ENCODE measurements at places on chromosomes 3 and 15. TPM values are rescaled to one million over a fixed set of nuclear protein-coding genes. Genes with fewer than 3 reads are reported as not detected.

DNA sequence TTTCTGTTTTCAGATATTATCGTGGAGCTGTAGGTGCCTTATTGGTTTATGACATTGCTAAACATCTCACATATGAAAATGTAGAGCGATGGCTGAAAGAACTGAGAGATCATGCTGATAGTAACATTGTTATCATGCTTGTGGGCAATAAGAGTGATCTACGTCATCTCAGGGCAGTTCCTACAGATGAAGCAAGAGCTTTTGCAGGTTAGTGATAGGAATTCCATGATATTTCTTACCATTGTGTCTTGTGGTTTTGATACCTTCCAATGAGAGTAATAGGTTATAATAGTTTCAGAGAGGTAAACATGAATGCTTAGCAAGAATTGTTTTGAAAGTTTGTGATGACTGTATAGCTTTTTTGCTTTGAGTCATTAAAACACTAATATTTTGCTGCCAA lies 8.5 kb downstream of the RAB11A start:
- no peaks in the 10 kb centered on the region for H3K27me3 ChIP-seq
- H3K36me3 ChIP-seq, result peaks cover 60% of the 10 kb centered on the region
- peaks cover 29% of the 10 kb centered on the region for H3K4me1 ChIP-seq
- H3K27ac ChIP-seq, result no peak overlapping the region
- no peak overlapping the region for H3K4me3 ChIP-seq

GRCh38 chr15:73190189-73190601 lies 137.9 kb downstream of the NEO1 start:
- no peaks in the 10 kb centered on the region for H3K4me1 ChIP-seq
- H3K27ac ChIP-seq, result no peak overlapping the region
- no peak for DNase-seq
- H3K27me3 ChIP-seq, result no peaks in the 10 kb centered on the region
- no peaks in the 10 kb centered on the region for H3K36me3 ChIP-seq
- no peak overlapping the region for H3K4me3 ChIP-seq

CNTN4 gene
- 0.05 TPM for total RNA-seq

DNA sequence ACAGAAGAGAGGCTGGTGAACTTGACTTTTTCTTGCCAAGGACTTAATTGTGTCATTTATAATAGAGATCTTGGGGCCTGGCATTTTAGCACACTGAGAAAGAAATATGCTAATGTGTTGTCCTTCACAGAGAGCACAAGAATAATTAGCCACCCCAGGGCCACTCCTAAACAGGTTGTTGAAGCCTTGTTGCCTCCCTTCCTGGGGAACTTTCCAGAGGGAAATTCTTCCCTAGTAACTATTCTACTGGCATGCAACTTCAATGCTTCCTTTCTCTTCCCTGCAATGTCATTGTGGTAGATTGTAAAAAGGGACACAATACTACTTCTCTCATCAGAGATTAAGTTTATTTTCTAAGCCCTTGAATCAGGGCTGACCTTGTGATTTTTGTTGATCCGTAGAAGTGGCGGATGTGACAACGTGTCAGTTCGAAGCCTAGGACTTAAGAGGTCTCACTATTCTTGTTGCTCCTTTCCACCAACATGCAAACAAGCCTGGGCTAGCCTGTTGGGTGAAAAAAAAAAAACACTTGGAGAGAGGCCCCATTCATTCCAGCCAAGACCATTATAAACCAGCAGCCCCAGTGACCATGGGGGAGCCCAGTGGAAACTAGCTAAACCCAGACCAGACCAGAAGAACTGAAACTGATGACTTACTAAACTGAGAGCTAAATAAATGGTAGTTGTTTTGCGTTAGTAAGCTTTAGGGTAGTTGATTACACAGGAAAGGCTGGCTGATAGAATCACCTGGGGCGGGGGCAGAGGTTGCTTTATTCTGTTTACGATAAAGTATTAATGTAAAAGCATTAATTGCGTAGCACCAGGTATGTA lies 287.2 kb downstream of the SHQ1 start:
- no peaks in the 10 kb centered on the region for H3K27me3 ChIP-seq
- H3K4me3 ChIP-seq, result no peak overlapping the region
- H3K36me3 ChIP-seq, result peaks cover 4% of the 10 kb centered on the region
- H3K4me1 ChIP-seq, result peaks cover 21% of the 10 kb centered on the region
- no peak overlapping the region for H3K27ac ChIP-seq

PRKCI gene
- total RNA-seq, result 6.9 TPM

SKIC8 gene
- 46.0 TPM for total RNA-seq

DNA sequence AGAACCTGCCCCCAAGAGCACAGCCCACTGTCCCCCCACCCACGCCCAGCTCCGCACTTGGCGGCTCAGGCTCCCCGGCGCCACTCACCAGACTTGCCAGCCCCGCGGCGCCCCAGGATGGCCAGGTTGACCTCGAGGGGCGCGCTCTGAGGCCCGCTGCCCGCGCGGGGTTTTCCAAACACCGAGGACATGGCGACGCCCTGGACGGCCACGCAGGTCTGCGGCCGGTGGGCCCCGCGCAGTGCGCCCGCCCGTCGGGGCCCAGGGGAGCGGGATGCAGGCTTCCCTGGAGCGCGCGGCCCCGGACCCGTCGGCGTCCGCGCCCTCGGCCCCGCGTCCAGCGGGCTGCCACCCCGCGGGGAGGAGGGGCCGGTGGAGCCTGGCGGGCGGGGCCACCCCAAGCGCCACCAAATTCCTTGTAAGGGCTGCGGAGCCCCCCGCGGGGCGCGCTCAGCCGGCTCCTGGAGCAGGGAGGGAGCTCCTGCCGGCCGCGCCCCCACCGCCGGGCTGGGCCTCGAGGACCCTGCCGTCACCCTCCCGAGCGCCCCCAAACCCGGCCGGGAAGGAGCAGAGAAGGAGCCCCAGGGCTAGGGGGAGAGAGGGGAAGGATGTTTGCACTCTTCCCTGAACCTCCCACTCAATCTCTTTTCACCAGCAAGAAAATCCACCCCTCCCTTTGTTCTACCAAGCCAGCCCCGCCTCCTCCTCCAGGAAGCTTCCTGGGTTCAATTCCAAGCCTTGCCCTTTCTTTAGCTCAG lies at the start of gene RASL12:
TSS of gene RASL12 (minus strand) at position 347 of the 758 bp plus-strand sequence. CDS start at position 191, 156 bp downstream.
- peaks cover 35% of the 10 kb centered on the region for H3K27me3 ChIP-seq
- H3K4me1 ChIP-seq, result peaks cover 5% of the 10 kb centered on the region
- H3K36me3 ChIP-seq, result no peaks in the 10 kb centered on the region
- H3K4me3 ChIP-seq, result no peak within 1 kb of the TSS
- no peak for DNase-seq
- H3K27ac ChIP-seq, result no peak within 1 kb of the TSS

GRCh38 chr3:142077155-142077858 lies 72.0 kb downstream of the TFDP2 start:
- no peaks in the 10 kb centered on the region for H3K4me1 ChIP-seq
- H3K27me3 ChIP-seq, result no peaks in the 10 kb centered on the region
- H3K27ac ChIP-seq, result no peak overlapping the region
- peaks cover 19% of the 10 kb centered on the region for H3K36me3 ChIP-seq
- H3K4me3 ChIP-seq, result no peak overlapping the region

DNA sequence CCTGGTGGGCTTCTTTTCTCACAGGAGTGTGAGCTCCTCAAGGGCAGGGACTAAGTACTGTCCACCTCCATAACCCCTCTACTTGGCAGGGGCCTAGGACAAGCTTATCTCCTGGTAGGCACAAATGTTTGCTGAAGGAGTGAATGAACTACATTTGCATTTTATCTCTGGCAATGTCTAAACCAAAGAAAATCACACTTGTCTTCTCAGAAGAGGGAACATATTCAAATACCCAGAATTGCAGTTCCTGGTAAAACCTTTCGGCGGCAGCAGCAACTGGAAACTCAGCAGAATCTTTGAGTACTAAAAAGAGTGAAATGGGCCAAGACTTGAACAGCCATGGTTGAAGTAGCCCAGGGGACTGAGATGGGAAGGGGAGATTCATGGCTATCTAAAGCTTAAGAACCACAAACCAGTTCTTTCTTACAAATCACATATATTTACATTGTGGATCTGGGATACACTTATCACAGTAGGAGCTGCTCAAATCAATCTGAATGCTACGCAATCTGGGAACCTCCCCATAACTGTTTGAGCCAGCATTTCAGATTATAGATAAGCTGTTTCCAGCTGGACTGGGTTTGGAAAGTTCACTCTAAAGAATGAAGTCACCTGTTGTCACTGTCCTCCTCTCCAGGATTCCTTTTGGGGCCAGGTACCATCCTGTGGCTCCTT lies 18.7 kb upstream of the PTPN9 start:
- DNase-seq, result no peak
- H3K4me1 ChIP-seq, result no peaks in the 10 kb centered on the region
- H3K36me3 ChIP-seq, result peaks cover 66% of the 10 kb centered on the region
- H3K27ac ChIP-seq, result no peak overlapping the region
- H3K27me3 ChIP-seq, result no peaks in the 10 kb centered on the region

DNA sequence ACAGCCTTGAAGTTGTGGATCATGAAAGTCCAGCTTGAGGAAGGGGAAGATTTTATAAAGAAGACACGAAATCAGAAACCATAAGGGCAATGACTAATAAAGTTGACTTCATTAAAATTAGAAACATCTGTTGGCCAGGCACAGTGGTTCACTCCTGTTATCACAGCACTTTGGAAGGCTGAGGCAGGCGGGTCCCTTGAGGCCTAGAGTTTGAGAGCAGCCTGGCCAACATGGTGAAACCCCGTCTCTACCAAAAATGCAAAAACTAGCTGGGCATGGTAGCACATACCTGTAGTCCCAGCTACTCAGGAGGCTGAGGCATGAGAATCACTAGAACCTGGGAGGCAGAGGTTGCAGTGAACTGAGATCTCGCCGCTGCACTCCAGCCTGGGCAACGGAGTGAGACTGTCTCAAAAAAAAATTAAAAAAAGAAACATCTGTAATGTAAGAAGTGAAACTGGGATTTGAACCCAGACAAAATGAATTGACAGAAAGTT lies 7.9 kb upstream of the UBXN7 start:
- peak overlapping the region; percentile 30 for H3K27ac ChIP-seq
- H3K36me3 ChIP-seq, result no peaks in the 10 kb centered on the region
- H3K4me1 ChIP-seq, result peaks cover 16% of the 10 kb centered on the region
- no peak overlapping the region for H3K4me3 ChIP-seq
- no peak for DNase-seq

GRCh38 chr3:193655831-193656433 lies 62.9 kb downstream of the OPA1 start:
- H3K36me3 ChIP-seq, result peaks cover 70% of the 10 kb centered on the region
- H3K4me3 ChIP-seq, result no peak overlapping the region
- no peak for DNase-seq
- H3K4me1 ChIP-seq, result no peaks in the 10 kb centered on the region
- H3K27ac ChIP-seq, result no peak overlapping the region

DNA sequence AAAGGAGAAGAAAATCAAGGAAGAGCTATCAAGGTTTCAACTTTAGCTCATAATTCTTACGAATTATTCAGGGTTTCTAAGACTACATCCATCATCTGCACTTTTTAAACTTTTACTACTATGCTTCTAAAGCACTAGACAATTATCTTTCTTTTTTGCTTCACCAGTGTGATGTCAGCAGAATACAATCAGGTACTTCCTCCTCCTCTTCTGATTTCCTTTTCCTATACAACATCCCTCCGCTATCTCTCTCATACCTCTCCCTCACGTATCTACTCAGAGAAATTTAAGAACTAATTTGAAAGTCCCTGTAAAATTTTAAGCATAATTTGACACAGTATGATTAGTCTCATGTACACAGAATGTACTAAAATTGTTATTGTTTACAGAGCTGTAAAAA lies 47.3 kb upstream of the USP50 start:
- H3K4me3 ChIP-seq, result no peak overlapping the region
- no peak overlapping the region for H3K27ac ChIP-seq
- no peak for DNase-seq
- H3K4me1 ChIP-seq, result no peaks in the 10 kb centered on the region
- H3K27me3 ChIP-seq, result no peaks in the 10 kb centered on the region
- H3K36me3 ChIP-seq, result peaks cover 69% of the 10 kb centered on the region

ARL14 gene
- total RNA-seq, result 0.17 TPM

DNA sequence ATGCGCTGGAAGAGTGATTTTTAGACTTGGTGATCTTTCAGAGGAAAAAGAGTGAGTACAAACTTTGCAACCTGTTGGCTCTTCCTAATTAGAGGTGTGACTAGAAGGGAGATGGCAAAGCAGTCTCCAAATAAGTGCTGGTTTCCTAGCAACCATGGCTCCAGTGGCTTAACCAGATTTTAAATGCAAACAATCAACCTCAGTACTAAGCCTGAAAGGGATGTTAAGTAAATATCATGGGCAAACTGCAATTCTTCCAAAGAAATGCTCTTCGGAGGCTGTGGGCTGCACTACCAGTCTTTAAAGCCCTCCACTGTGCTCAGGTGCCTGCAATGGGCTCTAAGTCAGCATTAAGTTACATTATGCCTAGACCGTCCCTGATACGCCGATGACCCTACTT lies 678.1 kb upstream of the CCDC54 start:
- no peaks in the 10 kb centered on the region for H3K4me1 ChIP-seq
- H3K4me3 ChIP-seq, result no peak overlapping the region
- H3K27ac ChIP-seq, result no peak overlapping the region
- no peaks in the 10 kb centered on the region for H3K27me3 ChIP-seq
- DNase-seq, result no peak

TMCO5A gene
- total RNA-seq, result not detected

CCR1 gene
- 0.73 TPM for total RNA-seq
